ENCODE measurements at places on chromosomes 12 and 14.
A peak's percentile ranks its signal among the peaks of the same experiment; 100 is the strongest.

DNA sequence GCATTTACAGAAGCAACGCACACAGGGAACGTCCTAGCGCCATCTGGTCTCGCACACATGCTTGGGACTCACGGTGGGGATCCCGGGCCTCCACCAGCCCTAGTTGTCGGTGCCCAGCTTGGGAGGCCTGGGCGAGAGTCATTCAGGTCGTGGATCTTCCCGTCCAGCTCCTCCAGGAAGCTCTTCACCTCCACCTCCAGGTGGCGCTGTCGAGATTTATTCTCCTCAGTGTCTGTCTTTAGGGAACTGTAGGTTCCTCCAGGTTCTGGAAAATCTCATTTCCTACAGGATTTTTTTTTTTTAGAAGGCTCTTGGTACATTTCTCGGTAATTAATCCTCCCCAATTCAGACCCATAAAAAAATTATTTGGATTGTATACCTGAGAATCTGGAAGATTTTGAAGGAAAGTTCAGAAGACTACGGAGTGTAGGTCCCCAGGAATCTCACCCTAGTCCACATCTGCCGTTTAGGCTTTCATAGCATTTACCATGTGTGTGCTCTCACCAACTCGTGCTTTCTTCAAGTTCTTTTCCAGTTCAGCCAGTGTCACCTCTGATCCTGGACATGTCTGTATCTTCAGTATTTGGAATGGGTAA is 910.0 kb downstream of the TMEM121 start:
- peak; percentile 25 for DNase-seq

DNA sequence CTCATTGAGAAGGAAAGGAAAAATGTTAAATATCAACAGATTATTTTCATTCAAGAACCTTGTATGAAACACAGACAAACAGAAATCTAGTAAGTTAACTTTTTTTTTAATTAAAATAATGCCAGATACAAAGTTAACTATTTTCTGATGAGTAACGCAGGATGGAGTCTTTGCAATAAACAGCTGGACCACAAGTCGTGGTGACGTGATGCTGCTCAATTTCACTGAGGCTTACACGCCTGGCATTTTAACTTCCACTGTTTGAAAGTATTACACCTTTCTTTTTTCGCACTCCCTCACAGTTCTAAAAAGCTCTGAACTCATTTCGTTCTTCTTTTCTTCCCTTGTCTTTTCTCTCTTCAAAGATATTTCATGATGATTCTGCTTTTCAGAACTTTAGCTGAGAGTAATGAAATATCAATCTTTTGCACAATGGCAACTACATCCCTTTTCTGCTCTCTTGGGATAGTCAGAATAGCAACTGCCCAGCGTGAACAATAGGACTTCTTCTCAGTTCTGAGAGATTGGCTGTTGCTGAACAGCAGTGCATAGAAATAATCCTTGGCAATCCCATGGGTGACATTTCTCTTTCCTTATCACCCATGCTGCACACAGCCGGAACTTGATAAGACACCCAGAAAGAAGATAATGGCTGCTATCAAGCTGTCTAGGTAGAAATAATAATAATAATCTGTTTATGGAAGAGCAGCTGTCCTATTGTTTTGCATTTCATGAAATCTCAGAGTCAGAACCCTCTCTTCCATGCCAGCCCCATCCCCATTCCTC is 160.5 kb downstream of the BTG1 start:
- no peak for DNase-seq

- no peak for DNase-seq
Measured at GRCh38 chr12:75699728-75700496, 188.5 kb upstream of the KRR1 start.

GRCh38 chr12:1681493-1681807 is 9.4 kb upstream of the ADIPOR2 start:
- no peak for DNase-seq

DNA sequence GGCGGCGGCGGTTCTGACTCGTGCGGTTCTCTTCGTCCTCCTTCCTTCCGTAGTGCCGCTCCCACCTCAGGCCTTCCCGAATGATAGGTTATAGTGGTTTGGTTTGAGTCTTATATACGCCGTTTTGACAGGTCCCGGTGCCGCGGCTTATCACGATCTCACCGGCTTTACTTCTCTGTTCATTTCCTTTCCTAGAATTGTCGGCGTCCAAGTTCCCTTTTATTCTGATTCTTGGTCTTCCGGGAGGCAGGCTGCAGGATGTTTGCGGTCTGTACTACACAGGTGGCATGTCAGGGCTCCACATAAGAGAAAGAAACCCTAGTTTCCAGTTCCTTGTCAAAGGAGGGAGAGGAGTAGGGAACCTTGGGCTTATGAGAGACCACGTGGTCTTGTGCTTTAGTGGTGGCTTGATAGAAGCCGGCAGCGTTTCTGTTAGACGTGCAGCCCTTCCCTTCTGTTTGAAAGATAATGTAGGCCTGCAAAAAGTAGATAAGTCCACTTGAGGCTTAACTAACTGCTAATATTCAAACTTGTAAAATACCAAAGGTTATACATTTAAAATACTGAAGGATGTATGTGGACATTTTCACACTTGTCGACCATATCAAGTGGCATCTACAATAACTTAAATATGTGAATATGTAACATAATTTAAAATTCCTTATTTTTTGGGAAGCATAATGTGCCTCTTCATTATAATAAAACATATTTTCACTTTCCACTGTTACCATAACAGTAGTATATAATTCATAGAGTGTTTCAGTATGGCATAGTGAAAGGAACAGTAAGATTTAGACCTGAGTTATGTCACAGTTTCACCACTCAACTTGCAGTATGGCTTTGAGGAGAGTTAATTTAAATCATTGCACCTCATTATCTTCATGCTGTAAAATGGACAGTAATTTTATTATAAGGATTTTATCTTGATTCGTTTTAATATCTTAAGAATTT is 804 bp downstream of the USP15 start:
- DNase-seq, result peak; percentile 27

- peak; percentile 79 for DNase-seq
Measured at GRCh38 chr12:12376646-12377448, 20.0 kb downstream of the BORCS5 start.

- no peak for DNase-seq
Measured at GRCh38 chr12:95239216-95239615, 21.6 kb downstream of the VEZT start.

- no peak for DNase-seq
Measured at GRCh38 chr14:87102811-87103378, 890.1 kb downstream of the GALC start.

- DNase-seq, result no peak
Measured at GRCh38 chr14:61668282-61668681, 27.0 kb upstream of the HIF1A start.

GRCh38 chr12:95130096-95130495 is 56.7 kb upstream of the NR2C1 start:
- no peak for DNase-seq

DNA sequence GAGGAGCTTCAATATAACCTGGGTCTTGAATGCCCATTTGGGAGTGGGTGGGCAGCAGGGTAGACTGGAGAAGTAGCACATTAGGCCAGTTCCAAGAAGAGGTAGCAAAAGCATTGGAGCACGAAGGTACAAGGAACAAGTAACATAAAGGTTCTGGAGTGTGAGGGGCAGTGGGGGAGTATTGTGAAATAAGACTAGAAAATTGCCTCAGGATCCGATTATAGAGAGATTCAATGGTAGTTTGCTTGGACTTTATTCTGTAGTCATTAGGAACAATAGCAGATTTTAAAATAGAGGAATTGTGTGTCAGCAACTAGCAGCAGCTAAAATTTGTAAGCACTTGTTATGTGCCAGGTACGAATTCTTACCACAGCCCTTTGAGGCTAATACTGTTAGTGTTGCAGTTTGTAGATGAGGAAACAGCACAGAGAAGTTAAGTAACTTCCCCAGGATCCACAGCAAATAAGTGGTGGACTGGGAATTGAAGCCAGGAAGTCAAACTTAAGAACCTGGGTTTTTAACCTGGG is 61.8 kb downstream of the PPFIBP1 start:
- no peak for DNase-seq

- DNase-seq, result no peak
Measured at GRCh38 chr14:76509311-76509710, 133.4 kb downstream of the ESRRB start.

DNA sequence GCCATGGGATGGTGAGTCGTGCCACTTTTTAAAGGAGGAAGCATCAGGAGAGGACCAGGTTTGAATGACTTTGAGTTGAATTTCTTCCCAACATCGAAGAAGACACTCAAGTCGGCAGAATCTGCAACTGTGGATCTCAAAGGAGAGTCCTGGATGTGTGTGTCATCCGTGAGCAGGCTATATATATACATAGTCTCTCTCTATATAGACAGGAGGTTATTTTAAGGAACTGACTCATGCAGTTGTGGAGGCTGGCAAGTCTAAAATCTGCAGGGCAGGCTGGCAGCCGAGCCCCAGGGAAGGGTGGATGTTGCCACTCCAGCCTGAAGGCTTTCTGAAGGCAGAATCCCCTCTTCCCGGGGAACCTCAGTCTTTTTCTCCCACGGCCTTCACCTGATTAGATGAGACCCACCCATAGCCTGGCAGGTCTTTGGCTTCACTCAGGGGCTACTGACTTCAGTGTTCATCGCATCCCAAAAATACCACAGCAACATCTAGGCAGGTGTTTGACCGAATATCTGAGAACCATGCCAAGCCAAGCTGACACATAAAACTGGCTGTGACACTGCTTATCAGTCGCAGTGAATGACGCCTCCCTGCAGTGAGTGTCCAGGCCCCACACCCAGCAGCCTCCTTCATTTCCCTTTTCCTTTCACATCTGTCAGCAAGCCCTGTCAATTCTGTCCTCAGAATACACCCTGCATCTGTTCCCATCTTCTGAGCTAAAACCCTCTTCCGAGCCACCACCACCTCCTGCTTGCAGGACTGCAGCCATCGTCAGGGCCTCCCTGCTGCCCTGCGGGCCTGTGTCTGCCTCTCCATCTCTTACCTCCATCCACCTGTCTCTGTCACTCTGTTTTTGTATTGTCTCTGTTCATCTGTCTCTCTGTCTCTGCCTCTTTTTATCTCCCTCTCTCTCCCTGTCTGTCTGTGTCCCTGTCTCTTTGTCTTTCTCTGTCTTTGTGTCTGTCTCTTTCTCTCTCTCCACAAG is 54.0 kb downstream of the ZNF664 start:
- DNase-seq, result no peak

- DNase-seq, result peak; percentile 35
Measured at GRCh38 chr12:95790033-95790916, at the start of gene NTN4. TSS of gene NTN4 (minus strand) at chr12:95790764. CDS start at chr12:95790309, 455 bp downstream.

GRCh38 chr14:60487211-60487610 is 1.3 kb upstream of the C14orf39 start:
- no peak for DNase-seq

GRCh38 chr12:27119797-27120196 is 37.4 kb upstream of the C12orf71 start:
- no peak for DNase-seq

- no peak for DNase-seq
Measured at GRCh38 chr12:39807043-39807442, 187.4 kb upstream of the ABCD2 start.

- no peak for DNase-seq
Measured at GRCh38 chr12:122227341-122227740, 1.5 kb upstream of the DIABLO start.

GRCh38 chr14:68695326-68695768 is 97.5 kb downstream of the ZFP36L1 start:
- no peak for DNase-seq

GRCh38 chr12:122862872-122863701 is 27.8 kb downstream of the HIP1R start:
- DNase-seq, result peak; percentile 94

DNA sequence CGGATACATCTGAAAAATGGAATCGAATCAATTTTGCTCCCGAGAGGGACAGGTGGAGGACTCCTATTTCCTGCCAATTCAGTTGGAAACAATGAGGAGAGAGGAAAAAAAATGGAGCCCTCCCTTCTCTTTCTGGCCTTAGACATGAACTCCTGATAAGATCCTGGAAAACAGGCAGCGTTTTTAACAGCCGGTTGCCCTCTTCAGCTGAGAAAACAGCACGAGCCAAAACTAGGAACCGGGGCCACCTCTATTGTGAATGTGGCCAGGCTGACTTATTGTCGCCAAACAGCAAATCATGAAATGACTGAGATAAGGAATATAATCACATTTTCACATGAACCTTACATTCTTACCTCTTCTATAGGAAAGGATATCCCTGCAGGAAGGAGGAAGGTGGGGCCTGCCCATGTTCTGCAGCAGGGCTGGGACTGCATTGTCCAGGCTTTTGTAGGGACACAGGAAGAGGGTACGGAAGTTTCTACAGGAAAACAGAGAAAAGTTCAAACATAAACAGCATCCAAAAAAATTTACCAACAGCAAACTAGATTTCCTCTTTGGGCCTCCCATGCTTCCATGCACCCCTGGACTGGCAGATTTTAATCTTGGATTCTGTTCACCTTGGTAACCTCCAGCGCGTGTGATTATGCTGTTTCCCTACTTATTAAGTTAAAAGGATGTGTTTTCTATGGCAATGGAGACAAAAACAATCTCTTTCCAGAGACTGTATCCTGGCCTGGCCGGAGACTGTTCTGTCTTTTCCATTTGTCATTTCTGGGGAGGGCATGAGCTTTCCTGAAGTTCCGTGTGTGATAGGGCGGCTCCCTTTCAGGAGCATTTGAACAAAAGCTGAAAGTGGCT is 29.0 kb upstream of the ELK3 start:
- no peak for DNase-seq

GRCh38 chr12:104598342-104599271 is 141.9 kb downstream of the CHST11 start:
- DNase-seq, result no peak

GRCh38 chr12:117334855-117335587 is 26.4 kb downstream of the NOS1 start:
- DNase-seq, result no peak

DNA sequence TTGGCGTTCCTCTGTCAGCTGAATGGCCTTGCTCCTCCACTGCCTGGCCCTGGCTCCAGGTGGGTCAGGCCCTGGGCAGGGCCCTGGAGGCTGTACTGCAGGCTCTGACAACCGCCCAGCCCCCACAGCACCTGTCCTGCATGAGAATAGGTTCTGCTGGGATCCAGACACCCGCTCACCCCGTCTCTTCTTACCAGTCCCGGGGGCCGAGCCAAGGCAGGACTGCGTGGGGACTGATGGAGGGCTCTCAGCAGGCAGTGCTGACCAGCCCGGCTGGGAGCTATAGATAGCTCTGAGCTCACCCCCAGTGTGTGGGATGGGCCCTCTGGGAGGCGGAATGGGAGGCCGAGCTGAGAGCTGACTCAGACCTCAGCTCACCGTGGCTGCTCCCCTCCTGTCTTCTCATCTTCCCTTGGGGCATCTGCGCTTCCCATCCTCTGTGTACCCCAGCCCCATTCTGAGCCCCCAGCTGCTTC is 39.6 kb downstream of the TEAD4 start:
- no peak for DNase-seq

DNA sequence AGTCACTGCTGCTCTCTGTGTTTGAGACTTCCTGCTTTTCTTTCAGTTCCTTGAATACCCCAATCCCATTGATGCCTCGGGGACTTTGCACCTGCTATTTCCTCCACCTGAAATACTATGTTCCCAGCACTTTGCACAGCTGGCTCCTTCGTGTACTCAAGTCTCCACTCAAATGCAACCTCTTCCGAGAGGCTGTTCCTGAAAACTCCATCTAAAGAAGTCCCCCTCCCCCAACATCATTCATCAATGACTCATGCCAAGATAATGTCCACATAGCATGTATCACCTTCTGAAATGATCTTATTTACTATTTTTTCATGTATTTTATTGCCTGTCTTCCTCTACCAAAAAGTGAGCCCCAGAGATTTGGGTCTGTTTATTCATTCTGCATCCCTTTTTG is 48.6 kb downstream of the HSPB8 start:
- DNase-seq, result no peak

All from NCI-H345 (cell line).